Adrenal gland (tissue), 19 donors: ENCODE measurements at places on chromosomes 2 and 18. TPM values are rescaled to one million over a fixed set of nuclear protein-coding genes. Genes with fewer than 3 reads are reported as not detected.

The UGT1A3 gene
- not detected for total RNA-seq

The RAB17 gene
- 0.91 TPM for total RNA-seq

The TMEM37 gene
- 19.0 TPM for total RNA-seq

The REG1B gene
- total RNA-seq = not detected

The TRIM54 gene
- 1.2 TPM for total RNA-seq

The HAAO gene
- 3.1 TPM for total RNA-seq

The ASB18 gene
- not detected for total RNA-seq

DNA sequence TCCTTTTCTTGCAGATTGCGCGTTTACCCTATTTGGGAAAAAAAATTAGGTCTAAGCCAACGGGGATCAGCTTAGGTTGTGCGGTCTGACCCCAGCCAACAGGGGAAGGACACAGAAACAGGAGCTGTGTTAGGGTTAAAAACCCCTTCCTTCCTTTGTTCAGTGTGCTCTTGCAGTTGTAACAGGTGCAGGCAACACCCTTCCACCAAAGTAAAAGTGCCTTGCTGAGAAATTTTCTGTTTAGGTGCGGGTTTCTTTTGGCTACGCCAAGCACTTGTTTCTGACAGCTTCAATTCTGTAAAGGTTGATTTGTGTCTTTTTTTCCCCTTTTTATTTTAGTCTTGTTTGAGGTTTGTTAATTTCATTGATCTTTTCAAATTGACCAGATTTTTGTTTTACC is 92.5 kb downstream of the PTPN4 start:
- no peaks in the 10 kb centered on the region for H3K36me3 ChIP-seq
- H3K4me1 ChIP-seq = no peaks in the 10 kb centered on the region
- no peak for DNase-seq
- no peak overlapping the region for H3K4me3 ChIP-seq
- H3K27ac ChIP-seq = no peak overlapping the region
- no peaks in the 10 kb centered on the region for H3K27me3 ChIP-seq

DNA sequence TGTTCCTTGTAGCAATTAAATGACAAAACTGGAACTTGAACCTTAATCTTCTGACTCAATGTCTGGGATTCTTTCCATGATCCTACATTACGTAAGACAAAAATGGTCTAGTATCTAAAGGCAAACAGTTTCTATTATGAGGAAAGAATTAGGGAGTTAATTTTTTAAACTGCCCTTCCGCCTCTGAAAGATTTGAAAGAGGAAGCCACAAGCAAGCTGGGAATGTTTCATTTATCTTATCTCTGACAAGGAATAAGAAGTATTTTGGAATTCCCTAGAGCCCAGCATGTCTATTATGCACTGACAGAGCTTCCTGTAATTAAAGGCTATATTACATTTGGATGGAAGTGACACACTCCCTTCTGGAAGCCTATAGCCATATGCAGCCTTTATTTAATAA is 558.8 kb upstream of the CDH2 start:
- no peaks in the 10 kb centered on the region for H3K4me1 ChIP-seq
- no peaks in the 10 kb centered on the region for H3K27me3 ChIP-seq
- no peak for DNase-seq

DNA sequence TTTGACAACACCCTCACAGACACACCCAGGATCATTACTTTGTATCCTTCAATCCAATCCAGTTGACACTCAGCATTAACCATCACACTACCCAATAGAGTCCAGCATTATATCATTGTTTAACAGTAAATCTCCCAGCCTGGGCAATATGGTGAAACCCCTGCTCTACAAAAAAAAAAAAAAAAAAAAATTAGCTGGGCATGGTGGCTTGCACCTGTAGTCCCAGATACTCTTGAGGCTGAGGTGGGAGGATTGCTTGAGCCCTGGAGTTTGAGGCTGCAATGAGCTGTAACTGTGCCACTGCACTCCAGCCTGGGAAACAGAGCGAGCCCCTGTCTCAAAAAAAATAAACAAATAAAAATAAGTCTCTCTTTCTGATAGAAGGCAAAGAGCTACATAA is 304.0 kb downstream of the STK39 start:
- H3K27me3 ChIP-seq = no peaks in the 10 kb centered on the region
- H3K27ac ChIP-seq = no peak overlapping the region
- no peaks in the 10 kb centered on the region for H3K4me1 ChIP-seq
- no peak for DNase-seq

DNA sequence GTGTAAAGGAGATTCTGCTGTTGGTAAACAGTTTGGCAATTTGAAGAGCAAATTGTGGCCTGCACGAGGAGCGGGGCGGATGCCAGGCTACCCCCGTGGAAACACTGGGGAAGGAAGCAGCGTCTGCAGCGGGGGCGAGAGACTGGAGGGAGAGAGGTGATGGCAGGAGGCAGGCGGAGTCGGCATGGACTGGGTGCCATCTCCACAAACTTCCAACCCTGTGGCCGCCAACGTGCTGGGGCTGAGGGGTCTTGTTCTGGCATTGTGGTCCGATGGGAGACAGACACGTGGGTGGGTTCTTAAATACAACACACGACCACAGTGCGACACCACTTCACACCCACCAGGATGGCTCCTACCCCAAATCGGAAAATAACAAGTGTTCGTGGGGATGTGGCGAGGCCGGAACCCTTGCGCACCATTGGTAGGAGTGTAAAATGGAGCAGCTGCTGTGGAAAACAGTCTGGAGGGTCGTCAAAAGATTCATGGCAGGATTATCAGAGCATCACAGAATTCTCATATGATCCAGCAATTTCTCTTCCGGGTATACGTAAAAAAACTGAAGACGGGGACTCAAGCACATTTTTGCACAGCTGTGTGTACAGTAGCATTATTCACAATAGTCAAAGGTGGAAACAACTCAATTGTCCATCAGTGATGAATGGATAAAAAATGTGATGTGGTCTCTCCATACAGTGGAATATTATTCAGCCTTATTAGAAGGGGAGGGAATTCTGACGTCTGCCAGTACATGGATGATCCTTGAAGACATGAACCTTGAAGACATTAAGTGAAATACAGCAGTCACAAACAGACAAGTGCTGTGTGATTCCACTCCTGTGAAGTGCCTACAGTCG is 82.4 kb upstream of the HPCAL1 start:
- no peaks in the 10 kb centered on the region for H3K36me3 ChIP-seq
- H3K27ac ChIP-seq = no peak overlapping the region
- no peak for DNase-seq
- H3K27me3 ChIP-seq = no peaks in the 10 kb centered on the region
- H3K4me3 ChIP-seq = no peak overlapping the region

DNA sequence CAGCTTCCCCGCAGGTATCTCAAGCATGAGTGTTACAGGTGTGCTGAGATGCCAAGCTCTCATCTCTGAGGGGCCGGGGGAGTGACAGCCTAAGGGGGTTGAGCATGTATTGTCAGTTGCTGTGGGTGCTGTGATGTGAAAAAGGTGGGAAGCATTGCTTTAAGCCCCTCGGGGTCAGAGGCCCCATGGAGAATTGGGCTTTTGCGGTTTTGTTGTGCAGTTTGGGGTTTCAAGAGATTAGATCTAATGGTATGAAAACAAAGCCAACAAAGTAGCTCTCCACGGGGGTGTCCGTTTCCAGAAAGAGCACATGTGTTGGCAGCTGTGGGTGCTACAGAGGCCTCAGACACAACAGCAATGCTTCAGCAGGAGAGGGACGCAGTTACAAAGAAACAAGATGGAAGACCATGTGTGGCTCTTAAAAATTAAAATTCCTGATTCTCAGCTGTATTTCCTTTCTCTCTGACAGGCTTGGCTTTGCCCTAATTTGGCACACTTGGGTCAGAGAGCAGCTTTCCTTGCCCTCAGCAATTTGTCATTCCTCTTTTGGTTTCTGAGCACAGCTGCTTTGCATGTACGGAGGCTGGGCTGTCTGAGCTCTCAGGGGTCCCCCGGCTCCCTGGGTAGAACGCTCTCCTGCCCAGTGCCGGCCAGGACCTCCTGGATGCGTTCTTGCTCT is 69.9 kb downstream of the TMEM247 start:
- no peaks in the 10 kb centered on the region for H3K27me3 ChIP-seq
- no peak overlapping the region for H3K27ac ChIP-seq
- peaks cover 46% of the 10 kb centered on the region for H3K4me1 ChIP-seq
- H3K36me3 ChIP-seq = no peaks in the 10 kb centered on the region
- no peak for DNase-seq

DNA sequence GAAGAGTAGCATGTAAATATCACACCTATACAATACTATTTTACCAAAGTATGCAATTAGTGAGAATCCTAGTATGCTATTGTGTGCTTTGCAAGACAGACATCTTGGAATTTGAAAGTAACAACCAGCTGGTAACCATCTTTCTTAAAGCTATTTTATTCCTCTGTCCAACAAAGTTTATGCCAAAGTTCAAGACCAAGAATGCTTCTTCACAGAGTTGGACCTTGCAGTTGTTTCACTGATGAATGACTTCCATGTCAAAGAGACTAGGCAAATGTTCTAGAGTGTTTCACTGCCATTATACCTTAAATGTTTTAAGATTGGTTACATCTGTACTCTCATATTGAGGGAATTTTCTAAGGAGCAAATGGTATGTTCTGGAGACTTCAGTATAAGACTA is 215.2 kb upstream of the CRIM1 start:
- no peaks in the 10 kb centered on the region for H3K27me3 ChIP-seq
- H3K27ac ChIP-seq = no peak overlapping the region
- H3K4me3 ChIP-seq = no peak overlapping the region
- DNase-seq = no peak
- no peaks in the 10 kb centered on the region for H3K36me3 ChIP-seq

- no peak overlapping the region for H3K4me3 ChIP-seq
- DNase-seq = no peak
- H3K4me1 ChIP-seq = no peaks in the 10 kb centered on the region
- no peaks in the 10 kb centered on the region for H3K27me3 ChIP-seq
- no peak overlapping the region for H3K27ac ChIP-seq
Measured at GRCh38 chr2:191907545-191907944, 60.7 kb upstream of the CAVIN2 start.

DNA sequence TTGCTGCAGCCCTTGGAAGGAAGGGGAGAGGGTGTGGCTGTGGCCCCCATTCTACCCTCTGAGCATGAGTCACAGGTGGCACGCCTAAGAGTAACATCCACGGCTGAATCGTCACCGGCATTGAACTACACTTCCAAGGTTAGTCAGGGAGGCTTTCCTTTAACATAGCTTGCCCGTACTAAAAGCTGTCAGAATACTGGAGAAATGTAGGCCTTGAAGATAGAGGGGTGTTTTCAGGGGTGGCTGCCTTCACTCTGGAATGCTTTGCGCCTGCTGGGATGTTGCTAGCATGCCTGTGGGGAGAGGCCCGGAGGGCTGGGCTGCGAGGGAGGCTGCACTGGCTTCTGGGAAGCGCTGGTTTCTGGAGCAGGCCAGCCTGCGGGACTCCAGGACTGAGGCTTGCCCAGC is 333.7 kb downstream of the AGAP1 start:
- no peak overlapping the region for H3K4me3 ChIP-seq
- DNase-seq = peak; percentile 39
- H3K27ac ChIP-seq = no peak overlapping the region

- H3K27me3 ChIP-seq = no peaks in the 10 kb centered on the region
- DNase-seq = no peak
- H3K36me3 ChIP-seq = no peaks in the 10 kb centered on the region
- H3K4me1 ChIP-seq = peaks cover under 1% of the 10 kb centered on the region
Measured at GRCh38 chr2:21261591-21261990, 137.8 kb downstream of the TDRD15 start.

DNA sequence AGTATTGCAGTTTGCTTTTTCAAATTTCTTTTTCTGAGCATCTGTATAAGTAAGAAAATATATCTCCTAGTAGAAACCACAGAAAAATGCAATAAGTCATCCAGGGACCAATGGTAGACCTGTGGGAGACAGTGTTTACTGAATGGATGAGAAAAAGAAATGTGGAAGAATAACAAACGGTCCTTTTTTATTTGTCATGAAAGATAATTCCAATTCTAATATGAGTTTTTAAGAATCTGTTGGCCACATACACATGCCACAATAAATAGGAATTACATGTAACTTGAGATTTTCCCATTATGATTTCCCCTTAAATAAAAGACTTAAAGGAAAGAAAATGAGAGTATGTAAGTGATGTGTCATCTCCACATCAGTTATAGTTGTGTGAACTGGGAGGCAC is 107.7 kb upstream of the RAB27B start:
- H3K36me3 ChIP-seq = no peaks in the 10 kb centered on the region
- no peaks in the 10 kb centered on the region for H3K4me1 ChIP-seq
- DNase-seq = no peak
- no peak overlapping the region for H3K27ac ChIP-seq

DNA sequence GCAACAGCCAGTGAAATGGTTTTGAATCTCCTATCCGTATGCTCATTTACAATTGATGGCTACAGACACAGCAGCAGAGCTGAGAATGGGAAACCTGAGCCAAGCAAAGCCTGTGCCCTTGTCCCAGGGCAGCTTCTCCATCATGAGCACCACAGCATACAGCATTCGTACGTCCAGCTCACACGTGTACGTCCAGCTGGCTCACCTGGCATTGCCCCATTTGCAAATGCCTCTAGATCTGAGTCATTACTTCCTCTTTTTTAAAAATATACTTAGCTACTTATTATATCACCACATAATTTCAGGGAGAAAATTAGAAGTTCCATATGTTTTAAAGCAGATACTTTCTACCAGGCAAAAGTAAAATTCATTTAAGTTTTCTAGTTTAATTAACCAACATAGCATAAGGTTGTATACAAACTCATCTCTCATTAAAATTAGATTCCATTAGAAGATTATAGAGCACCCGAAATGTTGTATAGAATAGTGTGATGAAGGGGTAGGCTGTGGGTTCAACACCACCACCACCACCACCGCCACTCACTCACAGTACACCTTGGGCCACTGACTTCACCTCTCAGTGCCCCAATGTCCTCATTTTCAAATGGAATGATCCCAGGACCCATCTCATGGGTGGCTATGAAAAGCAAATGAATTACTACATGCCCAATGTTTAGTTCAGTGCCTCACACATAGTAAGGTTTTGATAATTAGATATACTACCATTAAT is 31.4 kb upstream of the TMEM177 start:
- H3K4me1 ChIP-seq = peaks cover 6% of the 10 kb centered on the region
- H3K4me3 ChIP-seq = no peak overlapping the region
- no peaks in the 10 kb centered on the region for H3K27me3 ChIP-seq
- no peak overlapping the region for H3K27ac ChIP-seq

GRCh38 chr2:63926815-63927214 is 85.1 kb downstream of the UGP2 start:
- H3K36me3 ChIP-seq = no peaks in the 10 kb centered on the region
- H3K4me1 ChIP-seq = no peaks in the 10 kb centered on the region
- H3K4me3 ChIP-seq = no peak overlapping the region
- no peak for DNase-seq
- H3K27me3 ChIP-seq = no peaks in the 10 kb centered on the region

DNA sequence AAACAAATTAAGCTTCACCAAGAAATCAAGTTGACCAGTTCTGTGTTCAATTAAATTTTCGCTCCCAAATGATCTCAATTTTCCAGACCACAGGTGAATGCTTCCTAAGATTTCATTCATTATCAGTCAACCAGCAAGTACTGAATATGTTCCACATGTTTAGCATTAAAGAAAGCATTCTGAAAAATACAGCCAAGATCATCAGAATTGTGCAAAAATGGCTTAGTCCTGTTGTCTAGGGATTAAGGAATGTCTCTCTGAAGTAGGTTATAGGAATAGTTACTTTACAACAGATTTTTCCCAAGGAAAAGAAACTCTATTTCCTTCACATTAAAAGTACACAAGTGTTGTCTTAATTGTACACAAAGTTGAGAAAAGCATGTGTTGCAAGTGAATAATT is 69.2 kb downstream of the NRXN1 start:
- no peaks in the 10 kb centered on the region for H3K4me1 ChIP-seq
- no peak overlapping the region for H3K27ac ChIP-seq
- H3K27me3 ChIP-seq = no peaks in the 10 kb centered on the region
- DNase-seq = no peak
- no peaks in the 10 kb centered on the region for H3K36me3 ChIP-seq
